ENCODE measurements at places on chromosomes 12 and 14.

GRCh38 chr12:25590011-25590721 is 37.1 kb upstream of the LMNTD1 start:
- DNase-seq = no peak

GRCh38 chr12:45666396-45666795 is 63.1 kb upstream of the ARID2 start:
- no peak for DNase-seq

GRCh38 chr12:48958049-48958388 is 732 bp upstream of the ARF3 start:
- DNase-seq = no peak

DNA sequence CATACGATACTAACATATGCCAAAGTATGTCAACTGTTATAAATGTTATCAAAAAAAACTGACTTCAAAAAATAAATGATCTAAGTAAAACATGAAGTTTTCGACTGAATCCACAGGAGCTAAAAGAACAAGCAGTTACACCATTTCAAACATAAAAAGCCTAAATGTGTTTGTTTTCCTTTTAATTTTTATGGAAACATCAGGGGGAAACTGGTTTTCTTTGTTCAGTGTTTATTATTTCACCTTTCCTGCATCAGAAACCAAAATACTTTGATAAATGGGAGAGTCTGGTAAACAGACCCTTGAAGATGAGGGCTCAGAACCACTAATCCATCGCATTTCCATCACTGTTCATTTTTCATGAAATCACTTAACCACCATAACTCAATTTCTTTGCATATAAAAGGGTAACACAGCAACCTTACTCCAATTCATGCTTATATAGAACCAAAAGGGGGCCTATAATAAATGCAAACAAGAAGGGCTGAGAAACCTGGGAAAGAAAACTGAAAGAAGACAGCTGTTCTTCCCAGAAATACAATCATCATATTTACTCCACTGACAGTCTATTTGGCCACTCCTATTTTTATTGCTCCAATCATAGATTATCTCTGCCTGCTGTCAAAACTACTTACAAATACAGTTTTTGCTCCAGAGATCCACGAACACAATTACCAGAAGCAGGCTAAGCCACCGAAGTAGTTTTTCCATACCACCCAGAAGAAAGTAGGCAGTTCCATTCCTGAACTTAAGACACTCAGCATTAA is 17.0 kb downstream of the FGD6 start:
- no peak for DNase-seq

DNA sequence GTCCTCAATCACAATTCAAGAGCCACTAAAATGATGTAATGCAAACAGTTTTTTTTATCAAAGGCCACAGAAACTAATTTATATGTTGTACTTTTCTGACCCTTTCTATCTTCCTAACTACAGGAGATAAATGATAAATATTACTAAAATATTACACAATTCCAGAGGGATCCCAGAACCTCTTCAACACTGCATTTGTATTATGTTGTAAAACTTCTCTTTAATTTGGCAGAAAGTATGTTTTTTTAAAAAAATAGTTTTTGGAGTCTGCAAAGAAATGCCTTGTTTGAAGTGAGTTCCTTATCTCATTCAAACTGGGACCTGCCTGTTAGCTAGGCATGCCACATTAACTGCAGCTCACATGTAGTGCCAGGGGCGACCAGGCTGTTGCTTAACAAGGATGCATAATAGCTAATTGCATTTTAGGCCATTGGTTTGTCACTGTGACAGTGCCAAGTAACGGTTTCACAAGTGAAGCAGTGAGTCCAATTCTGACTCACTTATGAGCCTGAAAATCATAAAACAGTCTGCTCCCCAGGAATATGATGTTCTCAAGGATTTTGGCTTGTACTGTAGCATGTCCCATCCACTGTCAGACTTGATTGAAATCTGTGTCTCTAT is 266.9 kb downstream of the KTN1 start:
- no peak for DNase-seq

GRCh38 chr12:65993173-65993572 is 137.4 kb downstream of the LLPH start:
- no peak for DNase-seq

- no peak for DNase-seq
These were observed 54.1 kb downstream of the FBRSL1 start for GRCh38 chr12:132544080-132544397.

GRCh38 chr12:53199700-53200099 is 7.4 kb downstream of the ITGB7 start:
- no peak for DNase-seq

GRCh38 chr12:62584619-62585018 is 118.0 kb downstream of the MON2 start:
- DNase-seq = no peak

- no peak for DNase-seq
These were observed 2.3 kb upstream of the PSME1 start for GRCh38 chr14:24133735-24134134.

DNA sequence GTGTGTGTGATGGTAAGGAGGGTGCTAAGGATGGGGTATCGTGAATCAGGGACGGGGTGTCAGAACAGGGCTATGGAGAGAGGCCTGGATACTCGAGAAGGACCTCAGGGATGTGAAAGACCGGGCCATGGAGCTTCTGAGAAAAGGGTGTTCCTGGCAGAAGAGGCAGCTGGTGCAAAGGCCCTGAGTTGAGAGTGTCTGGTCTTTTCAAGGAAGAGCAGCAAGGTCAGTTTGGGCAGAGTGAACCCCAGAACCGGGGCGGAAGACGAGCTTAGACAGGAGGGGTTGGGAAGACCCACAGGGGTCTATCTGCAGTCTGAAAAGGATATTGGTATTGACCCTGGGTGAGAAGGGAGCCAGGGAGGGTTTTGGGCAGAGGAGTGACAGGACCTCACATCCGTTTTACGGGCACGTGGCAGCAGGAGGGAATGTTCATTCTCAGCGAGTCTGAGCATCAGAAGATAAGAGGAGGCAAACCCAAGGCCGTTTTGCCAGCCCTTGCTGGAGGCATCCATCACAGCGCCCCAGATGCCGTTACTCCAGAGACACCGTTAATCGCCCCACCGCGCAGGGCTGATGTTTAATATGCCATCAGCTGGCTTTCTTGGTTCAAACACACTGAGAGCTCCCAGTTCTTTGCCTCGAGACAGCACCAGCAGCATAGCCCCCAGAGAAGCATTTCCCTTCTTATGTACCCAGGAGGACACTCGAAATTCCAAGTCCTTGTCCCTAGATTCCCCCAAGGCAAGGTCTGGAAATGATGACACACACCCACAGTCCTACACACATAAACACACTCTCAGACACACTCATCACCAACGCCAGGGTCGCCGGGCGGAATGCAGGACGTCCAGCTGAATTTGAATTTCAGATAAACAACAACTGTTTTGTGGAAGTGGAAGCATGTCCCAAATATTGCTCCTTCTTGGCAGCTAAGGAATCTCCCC is 41.4 kb upstream of the EML1 start:
- no peak for DNase-seq

DNA sequence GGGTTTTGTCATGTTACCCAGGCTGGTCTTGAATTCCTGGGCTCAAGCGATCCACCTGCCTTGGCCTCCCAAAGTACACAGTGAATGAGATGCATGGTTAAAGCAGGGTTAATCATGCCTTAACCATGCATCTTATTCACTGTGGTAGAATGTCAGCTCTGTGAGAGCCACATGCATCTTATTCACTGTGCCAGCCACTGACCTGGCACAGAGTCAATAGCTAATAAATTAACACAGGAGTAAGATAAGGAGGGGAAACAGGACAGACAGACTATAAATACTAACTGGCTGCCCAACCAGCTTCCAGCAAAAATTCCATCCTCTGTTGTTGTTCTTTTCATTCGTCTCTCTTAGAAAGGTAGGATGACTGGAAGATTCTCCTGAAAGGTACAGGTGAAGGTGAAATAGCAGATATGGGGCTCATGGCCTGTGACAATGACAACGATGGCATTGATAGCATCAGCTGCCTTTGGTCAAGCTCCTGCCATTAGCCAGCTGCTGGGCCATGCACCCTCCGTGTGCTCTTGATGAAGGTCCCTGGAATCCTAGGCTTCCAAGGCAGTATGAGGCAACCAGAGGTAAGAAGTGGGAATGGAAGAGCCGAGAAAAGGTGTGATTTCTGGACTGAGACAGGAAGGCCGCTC is 76.6 kb downstream of the ZNF664 start:
- DNase-seq = no peak

GRCh38 chr14:24280797-24281460 is 9.5 kb upstream of the RABGGTA start:
- no peak for DNase-seq

GRCh38 chr12:112450725-112451124 is 32.0 kb downstream of the PTPN11 start:
- no peak for DNase-seq

- no peak for DNase-seq
These were observed 182.7 kb downstream of the KTN1 start for GRCh38 chr14:55762595-55763232.

- no peak for DNase-seq
These were observed 397.6 kb downstream of the BCAT1 start for GRCh38 chr12:24551163-24551786.

GRCh38 chr12:62211510-62211909 is 48.7 kb upstream of the USP15 start:
- DNase-seq = no peak

- no peak for DNase-seq
These were observed 755.8 kb upstream of the FBXO33 start for GRCh38 chr14:40188006-40188405.

DNA sequence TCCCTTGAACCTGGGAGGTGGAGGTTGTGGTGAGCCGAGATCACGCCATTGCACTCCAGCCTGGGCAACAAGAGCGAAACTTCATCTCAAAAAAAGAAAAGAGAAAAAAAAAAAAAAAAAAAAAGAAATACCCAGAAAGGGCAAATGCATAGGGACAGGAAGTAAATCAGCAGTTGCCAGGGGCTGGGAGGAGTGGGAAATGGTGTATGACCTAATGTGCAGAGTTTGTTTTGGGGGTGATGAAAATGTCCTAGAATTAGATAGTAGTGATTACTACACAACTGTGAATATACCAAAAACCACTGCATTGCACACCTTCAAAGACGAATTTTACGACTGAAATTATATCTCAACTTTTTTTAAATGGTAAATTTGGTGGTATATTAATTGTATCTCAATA is 20.4 kb downstream of the DUSP16 start:
- no peak for DNase-seq

- no peak for DNase-seq
These were observed 16.9 kb upstream of the PPP1R1A start for GRCh38 chr12:54605138-54605970.

GRCh38 chr14:103545219-103545914 is 16.4 kb downstream of the TRMT61A start:
- DNase-seq = no peak

- no peak for DNase-seq
These were observed 38.3 kb downstream of the FSCB start for GRCh38 chr14:44468771-44469170.

DNA sequence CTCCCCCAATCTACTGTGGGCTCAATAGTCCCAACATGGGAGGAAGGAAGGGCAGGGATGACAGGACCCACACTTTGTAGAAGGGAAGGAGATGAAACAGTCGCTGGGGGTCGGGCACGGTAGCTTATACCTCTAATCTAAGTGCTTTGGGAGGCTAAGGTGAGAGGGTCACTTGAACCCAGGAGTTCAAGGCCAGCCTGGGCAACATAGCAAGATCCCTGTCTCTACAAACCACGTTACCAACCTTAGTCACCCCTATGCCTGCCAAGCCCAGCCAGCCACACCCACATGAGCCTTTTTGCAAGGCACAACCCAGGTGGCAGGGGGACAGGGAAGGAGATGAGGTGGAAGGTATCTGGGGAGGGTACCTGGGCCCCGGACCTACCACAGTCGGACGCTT is 31.7 kb downstream of the KDM2B start:
- no peak for DNase-seq

DNA sequence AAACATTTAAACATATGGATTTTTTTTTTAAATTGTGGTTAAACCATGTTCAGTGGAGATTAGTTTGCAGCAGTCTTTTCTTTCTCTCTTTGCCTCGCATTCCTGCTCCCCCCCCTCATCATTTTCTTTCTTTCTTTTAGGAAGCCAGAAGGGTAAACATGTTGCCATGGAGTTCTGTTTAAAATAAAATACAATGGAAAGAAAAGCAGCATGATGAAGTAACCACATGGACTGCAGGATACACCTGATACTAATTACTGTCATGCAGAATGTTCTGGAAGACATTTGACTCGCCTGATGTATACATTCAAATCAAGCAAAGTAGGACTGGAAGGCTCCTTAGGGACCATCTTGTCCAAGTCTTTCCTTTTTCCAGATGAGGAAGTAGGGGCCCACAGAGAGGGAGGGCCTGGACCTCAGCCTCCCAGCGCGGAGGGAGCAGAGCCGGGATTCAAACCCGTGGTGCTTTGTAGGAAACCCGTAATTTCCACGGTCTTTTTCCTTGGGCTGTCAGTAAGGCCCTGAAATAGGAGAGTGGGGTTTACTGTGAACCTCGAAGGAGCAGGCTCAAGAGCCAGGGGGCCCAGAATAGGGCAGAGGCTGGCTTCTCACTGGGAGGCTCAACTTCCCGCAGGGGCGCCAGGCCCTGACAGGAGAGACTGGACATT is 2.4 kb upstream of the MEG3 start:
- no peak for DNase-seq

GRCh38 chr12:113162102-113163029 is 12.8 kb downstream of the CFAP73 start:
- no peak for DNase-seq

- DNase-seq = no peak
These were observed 376 bp downstream of the INSM2 start for GRCh38 chr14:35534208-35534872.

DNA sequence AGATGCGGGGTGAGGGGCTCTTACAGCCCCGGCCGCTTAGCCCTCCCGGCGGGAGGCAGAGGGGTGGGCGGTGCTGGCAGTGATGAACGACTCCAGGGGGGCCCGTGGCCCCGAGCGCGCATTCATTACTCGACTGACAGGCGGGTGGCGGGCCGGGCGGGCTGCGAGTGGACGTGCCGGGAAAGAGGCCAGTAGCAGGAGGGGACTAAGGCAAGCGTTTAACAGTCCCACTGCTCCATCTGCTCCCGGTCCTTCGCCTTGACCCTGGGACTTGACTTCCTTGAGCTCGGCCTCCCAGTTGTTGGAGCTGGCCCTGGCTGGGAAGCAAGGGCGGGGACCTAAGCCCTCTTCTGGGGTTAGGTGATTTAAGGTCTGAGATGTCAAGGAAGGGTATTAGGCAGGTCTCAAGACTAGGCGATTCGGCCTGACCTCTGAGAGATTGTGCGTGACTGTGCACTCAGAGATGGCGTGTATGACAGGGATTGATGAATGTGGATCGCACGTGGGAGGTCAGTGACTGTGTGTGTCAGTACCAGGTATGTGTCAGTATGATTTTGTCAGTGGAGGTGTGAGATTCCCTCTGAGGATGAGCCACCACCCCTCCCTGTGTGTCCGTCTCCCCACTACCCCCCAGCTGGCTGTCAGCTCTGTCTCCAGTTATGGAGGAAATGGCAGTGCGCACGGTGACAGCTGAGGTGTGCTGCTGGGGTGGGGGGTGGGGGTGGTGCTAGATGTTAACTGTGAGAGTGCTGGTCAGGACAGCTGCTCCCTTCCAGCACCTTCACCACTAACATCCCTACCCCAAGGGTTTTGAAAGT is 3.6 kb upstream of the DNAJC22 start:
- DNase-seq = no peak

Measured in stimulated activated CD8-positive, alpha-beta memory T cell treated with anti-CD3 and anti-CD28 coated beads, Interleukin-15, amount 100 ng/mL, for 24 hours (primary cell).